ENCODE measurements at places on chromosomes 3 and 15. TPM values are rescaled to one million over a fixed set of nuclear protein-coding genes. Genes with fewer than 3 reads are reported as not detected.
A peak's percentile ranks its signal among the peaks of the same experiment; 100 is the strongest.

DNA sequence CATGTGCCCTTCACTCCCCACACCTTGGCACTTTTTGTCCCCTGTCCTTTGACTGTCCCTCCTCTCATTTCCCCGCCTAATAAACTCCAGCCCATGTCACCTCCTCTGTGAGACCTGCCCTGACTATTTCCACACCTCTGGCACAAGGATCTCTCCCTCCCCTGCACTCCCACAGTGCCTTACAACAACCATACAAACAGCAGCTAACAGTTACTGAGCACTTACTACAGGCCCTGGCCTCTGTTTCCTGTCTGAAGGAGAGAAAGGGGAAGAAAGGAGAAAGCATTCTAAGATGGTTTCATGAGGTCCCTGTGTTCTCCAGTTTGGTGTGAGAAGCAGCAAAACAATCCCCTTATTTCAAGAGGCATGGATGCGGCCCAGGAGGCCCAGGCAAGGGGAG lies 20.0 kb upstream of the TRH start:
- no peak for DNase-seq

GRCh38 chr3:156997351-156997750 lies 162.6 kb downstream of the CCNL1 start:
- no peak for DNase-seq

IL16 gene
- total RNA-seq = 2.1 TPM

C3orf85 gene
- 3.3 TPM for total RNA-seq

DNA sequence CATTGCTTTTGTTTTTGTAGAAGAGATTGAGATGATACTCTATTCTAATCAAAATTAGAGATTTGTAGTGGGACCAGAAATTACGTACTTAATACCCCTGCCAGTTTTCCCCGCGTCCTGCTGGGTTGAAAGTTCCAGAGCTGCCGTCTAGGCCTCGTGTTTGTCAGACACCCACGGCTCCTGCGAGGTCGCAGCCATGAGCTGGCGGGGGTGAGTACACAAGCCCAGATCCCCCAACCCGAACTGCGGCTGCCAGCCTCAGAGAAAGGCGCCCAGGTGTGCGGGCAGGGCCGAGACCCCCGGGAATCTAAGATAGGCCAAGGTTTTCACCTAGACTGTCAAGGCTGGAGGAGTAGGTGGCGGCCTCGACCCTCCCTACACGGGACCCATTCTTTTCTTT lies 26.3 kb downstream of the GPR160 start:
- no peak for DNase-seq

- no peak for DNase-seq
Observed at GRCh38 chr3:100088735-100089368, 25.4 kb downstream of the FILIP1L start.

DNA sequence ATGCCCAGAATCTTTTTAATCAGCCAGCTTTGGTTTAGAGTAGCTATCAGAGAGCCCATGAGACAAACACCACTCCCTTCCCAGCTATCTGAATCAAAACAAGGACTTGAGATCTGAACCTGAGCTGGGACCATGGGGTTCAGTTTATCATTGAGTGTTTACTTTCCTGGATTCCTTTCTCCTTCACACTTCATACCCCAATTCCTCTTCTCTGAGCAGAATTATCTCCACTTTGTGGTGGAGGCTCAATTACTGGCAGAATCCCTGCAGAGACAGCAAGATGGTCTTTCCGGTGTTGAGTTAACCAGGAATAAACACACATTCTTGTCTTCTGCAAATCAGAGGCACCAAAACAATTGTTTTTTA lies 102.4 kb downstream of the RPL22L1 start:
- no peak for DNase-seq

MCCC1 gene
- 47.4 TPM for total RNA-seq

GRCh38 chr3:126212620-126213378 lies 32.4 kb upstream of the ALDH1L1 start:
- DNase-seq = peak; percentile 58

ANKRD63 gene
- total RNA-seq = not detected

DNA sequence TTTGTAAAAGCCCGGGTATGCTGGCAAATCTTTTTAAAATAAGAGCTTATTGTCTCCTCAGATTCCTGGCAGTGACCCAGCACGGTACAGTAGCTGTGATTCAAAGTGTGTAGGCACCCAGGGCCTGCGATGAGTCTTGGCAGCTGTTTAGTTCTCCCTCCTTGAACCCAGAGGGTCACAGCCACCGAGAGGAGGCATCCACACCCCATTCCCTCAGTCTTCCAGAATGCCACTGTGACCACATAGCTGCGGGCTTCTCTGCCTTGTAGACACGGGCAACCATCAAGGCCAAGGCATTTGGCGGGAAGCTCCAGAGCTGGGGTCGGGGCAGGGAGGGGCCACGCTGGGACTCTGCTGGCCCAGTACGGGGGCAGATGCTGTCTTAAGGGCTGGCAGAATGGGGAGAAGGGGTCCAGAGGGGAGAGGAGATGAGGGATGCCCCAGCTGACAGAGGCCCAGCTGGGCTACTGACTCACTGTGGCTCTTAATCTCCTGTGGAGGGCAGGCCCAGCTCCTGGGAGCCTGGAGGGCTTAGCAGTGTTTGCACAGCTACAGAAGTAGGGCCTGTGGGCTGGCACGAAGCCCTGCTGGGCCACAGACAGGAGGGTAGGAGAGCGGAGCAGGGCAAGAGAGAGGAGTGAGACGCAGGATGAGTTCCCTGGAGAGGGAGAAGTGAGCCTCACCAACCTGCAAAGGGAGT lies 68.8 kb upstream of the DLG1 start:
- no peak for DNase-seq

DNA sequence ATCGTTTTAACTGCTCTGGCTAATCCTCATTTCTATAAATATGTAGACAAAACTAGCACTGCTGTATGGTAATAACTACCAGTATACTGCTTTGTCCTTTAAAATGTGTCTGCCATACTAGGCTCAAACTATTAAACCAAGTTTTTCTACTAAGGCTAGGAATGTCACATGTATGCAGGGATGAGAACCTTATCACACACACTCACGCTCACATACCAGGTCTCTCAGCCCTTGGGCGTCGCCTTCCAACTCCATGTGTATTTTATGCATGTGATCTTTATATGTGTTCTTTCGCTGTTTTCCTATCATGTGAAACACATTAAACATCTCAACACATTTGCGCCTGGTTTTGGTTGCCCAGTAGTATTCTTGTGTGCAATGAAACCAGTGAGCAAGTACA lies 32.6 kb downstream of the ATP2C1 start:
- DNase-seq = no peak

GRCh38 chr3:194314388-194315068 lies 36.6 kb downstream of the CPN2 start:
- DNase-seq = peak; percentile 31

- DNase-seq = no peak
Observed at GRCh38 chr3:127858521-127858920, 36.2 kb upstream of the MGLL start.

- no peak for DNase-seq
Observed at GRCh38 chr15:101118615-101119014, 133.2 kb downstream of the CHSY1 start.

TGM4 gene
- not detected for total RNA-seq

DNA sequence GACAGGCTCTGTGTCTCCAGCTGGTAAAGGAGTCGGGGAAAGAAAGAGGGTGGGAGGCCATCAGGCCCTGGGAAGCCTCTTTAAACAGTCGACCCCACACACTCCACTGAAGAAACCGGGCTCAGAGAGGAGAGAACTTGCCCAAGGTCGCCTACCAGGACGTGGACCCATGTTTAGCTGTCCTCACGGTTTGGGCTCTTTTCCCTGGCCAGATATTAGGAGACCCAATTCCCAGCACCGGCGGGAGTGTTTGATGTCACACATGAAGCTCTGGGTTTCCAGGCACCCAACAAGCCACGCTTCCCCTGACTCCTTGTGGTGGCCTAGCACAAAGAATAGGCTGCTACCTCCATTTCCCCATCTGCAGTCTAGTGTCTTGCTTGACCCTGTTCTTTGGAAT lies 52.2 kb upstream of the GRIP2 start:
- DNase-seq = no peak

NDUFB4 gene
- total RNA-seq = 78.9 TPM

DNA sequence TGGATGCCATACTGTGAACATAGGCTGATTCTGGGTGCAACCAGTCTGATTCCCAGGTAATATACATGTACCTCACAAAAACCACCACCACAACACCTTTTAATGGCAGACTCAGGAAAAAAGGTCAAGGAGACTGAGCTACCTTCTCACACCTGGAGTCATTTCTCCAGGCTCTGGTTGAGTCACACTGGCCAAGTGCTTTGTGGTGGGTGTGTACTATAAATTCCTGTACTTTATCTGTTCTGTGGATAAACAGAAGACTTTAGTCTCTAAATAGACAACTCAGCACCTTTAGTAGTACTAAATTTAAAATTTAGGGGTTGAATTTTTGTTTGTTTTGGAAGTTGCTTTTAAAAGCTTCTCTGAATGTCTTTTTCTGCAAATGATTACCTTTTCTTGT lies 46.7 kb downstream of the TOP2B start:
- no peak for DNase-seq

- DNase-seq = no peak
Observed at GRCh38 chr3:46666453-46666845, 27.0 kb downstream of the ALS2CL start.

DNA sequence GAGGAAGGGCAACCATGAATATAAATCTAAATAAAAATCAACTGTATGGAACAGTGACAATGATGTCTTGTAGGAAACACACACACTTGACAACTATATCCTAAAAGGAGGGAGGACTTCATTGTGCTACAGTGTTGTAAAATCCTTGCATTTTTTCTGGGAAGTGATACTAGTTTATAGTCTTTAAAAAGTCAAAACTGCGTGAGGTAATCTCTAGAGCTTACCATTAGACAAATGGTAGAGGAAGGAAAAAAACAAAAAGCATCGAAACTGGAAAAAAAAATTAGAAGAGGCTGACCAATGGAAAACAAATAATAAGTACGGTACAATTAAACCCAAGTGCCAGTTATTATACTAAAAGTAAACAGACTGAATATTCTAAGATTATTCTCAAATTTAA lies 38.7 kb downstream of the CHSY1 start:
- no peak for DNase-seq

BRK1 gene
- 41.3 TPM for total RNA-seq

DNA sequence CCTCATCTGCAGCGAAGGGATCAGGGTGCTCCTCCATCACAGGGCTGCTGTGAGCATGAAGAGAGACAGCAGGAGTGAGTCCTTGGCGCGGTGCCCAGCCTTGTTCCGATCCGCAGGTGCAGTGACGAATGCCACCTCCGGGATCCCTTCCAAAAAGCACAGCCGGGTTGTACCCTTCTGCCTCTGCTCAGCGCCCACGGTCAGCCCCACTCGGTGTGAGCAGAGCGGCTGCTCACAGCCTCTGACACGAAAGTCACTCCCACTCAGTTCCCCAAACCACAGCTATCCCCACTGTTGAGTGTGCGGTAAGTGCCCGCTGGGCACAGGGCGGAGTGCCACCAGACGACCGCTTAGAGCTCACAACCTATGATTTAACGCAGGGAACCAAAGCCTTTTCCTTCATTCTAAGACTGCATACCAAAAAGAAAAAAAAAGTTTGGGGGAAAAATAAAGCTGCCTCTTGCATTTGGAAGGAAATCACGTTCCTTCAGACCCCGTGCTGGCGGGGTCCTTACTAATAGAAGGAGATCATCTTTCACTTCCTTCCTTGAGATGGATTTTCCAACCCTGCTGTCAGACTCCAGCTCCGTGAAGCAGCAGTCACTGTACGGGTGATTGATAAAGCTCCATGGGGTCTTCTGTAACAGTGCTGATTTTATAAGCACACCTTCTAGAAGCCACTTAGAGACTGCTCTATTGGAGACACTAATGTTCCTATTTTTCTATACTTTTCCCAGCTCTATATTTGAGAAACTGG lies 34.7 kb upstream of the TUBGCP5 start:
- no peak for DNase-seq

- no peak for DNase-seq
Observed at GRCh38 chr3:169007145-169007544, 656.4 kb downstream of the MECOM start.

- DNase-seq = no peak
Observed at GRCh38 chr3:45084361-45084760, 58.3 kb downstream of the CLEC3B start.

- DNase-seq = no peak
Observed at GRCh38 chr15:96503276-96503675, 172.8 kb downstream of the NR2F2 start.

DNA sequence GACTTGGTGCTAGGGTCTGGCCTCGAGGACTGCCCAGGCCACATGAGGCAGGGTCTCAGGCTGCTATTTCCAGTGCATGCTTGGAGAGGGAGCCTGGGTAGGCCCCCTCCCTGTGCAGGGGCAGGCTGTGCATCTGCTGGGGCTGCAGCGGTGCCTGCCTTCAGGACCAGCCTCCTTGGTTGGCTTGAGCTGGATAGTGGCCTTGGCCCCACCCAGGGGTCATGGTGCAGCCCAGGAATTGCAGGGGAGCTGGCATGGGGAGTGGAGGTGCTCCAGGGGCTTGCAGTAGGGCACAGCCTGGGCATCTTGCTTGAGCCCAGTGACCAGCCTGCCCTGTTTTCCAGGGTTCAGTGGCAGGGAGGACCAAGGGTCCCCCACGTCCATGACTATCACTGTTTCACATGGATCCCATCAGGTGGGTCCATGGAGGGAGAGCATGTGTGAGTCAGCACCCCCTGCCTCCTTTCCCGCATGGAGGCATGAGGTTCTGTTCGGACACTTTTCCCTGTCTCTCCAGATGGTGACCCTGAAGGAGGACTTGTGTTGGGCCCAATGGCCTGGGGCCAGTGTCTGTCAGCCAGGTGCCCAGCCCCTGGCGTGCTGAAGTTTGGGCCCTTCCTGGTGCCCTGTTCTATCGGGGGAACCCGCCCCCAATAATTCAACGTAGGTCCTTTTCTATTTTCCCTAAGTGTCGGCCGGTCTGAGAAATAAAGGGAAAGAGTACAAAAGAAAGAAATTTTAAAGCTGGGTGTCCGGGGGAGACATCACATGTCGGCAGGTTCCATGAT lies 218.6 kb downstream of the SNRPN start:
- peak; percentile 32 for DNase-seq

GRCh38 chr3:121698901-121699300 lies 38.2 kb upstream of the HCLS1 start:
- no peak for DNase-seq

GPR62 gene
- not detected for total RNA-seq

SEMA3G gene
- 2.8 TPM for total RNA-seq

SERINC4 gene
- 0.26 TPM for total RNA-seq

CFAP44 gene
- 2.8 TPM for total RNA-seq

- no peak for DNase-seq
Observed at GRCh38 chr3:113062705-113063104, 71.9 kb downstream of the GTPBP8 start.

MESP1 gene
- 0.86 TPM for total RNA-seq

PLA1A gene
- 9.9 TPM for total RNA-seq

CLDN1 gene
- 102 TPM for total RNA-seq

- DNase-seq = no peak
Observed at GRCh38 chr15:81024936-81025335, 24.2 kb downstream of the TLNRD1 start.

PLSCR5 gene
- not detected for total RNA-seq

- DNase-seq = no peak
Observed at GRCh38 chr3:50100956-50101845, 12.5 kb downstream of the RBM5 start.
